ENCODE measurements at places on chromosomes 12 and 14.

DNA sequence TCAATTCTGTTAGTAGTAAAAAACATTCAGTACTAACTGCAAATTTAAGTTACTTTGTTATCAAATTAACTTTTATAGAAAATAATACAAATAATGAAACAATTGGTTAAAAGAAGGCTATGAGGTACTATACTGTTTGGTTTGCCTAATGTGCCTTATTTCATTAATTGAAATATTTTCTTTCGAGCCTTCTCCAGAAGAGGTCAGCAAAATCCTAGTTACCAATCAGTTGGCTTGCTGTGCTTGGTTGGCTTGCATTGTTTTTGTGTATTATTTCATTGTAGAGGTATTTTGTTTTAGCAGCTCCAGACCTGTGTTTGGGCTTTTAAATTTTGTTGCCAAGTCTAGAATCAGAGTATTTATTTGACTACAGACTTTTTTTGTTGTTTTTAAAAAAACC, 68.5 kb downstream of the AEBP2 start:
- no peak for DNase-seq

- no peak for DNase-seq
These were observed 276.2 kb upstream of the ATP2B1 start for GRCh38 chr12:89984846-89985245.

- DNase-seq = no peak
These were observed 175.2 kb downstream of the EPS8 start for GRCh38 chr12:15613981-15614380.

DNA sequence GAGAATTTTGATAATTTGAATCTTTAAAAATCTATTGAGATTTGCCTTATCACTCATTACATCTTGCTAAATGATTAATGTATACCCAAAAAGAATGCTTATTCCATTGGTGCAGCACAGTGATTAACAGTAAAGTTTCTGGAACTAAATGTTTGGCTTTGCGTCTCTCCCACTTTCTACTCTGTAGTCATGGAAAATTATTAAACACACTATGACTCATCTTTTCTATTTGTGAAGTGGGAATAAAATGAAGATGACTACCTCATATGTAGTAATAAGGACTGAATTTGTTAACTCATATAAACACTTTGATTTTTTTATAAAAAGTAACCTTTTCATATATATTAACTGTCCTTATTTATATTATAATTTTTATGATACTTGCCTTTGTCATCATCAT, 118.1 kb downstream of the RERGL start:
- no peak for DNase-seq

DNA sequence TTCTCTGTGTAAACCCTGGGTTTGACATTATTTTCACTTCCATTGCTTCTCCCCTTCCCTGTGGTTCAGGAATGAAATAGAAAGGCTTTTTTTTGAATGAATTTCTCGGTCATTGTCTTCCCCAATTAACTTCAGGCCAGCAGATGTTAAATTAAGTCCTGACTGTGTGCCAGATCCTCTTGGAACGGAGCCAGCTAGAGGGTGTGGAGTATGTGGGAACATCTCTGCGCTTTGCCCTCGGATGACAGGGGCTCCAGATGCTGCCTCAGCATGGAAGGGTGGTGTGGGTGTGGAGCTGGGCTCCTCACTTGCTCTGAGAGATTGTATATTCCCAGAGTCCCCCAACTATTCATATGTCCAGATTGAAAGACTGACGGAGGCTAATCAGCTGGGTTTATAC, 13.1 kb downstream of the KRT85 start:
- DNase-seq = no peak

DNA sequence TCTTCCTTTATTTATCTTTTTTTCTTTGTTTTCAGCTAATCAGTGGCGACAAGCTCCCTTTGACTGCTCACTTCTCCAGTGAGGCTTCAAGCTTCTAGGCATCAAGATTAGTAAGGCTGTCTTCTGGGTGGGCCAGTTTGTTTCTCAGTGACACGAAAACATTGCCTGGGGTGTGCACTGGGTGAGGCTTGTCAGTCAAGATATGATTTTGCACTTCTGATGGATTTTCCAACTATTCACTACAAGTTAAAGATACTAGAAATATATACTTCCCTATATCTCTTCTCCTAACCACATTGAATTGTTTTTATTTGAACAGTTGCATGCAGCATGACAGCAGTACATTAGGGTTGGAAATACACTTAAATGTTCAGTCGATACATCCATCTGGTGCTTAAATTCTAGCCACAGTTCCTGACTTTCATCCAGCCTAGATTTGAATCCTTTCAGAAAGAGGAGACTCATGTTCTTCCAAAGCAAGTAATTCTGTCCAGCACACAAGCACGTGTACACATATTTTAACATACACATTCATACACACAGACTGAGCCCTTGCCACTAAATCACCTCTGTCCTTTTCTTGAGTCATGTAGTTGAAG, 275.6 kb upstream of the NOVA1 start:
- no peak for DNase-seq

- DNase-seq = no peak
These were observed 19.8 kb downstream of the PLEK2 start for GRCh38 chr14:67392123-67392522.

GRCh38 chr12:11609045-11609444, 40.4 kb upstream of the ETV6 start:
- DNase-seq = no peak

- DNase-seq = no peak
These were observed 2.8 kb downstream of the PCBP2 start for GRCh38 chr12:53454707-53455106.

- DNase-seq = no peak
These were observed 216.5 kb downstream of the SLC38A4 start for GRCh38 chr12:46609273-46609623.

DNA sequence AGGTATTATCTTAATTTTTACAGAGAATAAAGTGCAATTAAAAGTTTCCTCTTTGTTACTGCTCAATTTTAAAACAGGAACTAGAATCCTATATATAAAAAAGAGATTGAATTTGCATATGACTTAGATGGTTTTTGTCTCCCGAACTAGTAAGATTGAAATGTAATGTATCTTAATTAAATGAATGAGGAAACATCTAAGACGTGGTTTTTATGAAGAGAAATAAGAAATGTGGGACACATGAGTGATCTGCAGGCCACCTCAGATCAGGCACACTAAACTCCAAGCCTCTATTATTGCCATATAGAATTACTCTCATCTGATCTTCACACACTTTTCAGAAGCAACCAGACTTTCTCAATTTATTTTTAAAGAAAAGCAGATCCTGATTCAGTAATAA, 158.6 kb downstream of the CPNE8 start:
- DNase-seq = no peak

- no peak for DNase-seq
These were observed 42.4 kb upstream of the CCDC175 start for GRCh38 chr14:59619061-59619460.

DNA sequence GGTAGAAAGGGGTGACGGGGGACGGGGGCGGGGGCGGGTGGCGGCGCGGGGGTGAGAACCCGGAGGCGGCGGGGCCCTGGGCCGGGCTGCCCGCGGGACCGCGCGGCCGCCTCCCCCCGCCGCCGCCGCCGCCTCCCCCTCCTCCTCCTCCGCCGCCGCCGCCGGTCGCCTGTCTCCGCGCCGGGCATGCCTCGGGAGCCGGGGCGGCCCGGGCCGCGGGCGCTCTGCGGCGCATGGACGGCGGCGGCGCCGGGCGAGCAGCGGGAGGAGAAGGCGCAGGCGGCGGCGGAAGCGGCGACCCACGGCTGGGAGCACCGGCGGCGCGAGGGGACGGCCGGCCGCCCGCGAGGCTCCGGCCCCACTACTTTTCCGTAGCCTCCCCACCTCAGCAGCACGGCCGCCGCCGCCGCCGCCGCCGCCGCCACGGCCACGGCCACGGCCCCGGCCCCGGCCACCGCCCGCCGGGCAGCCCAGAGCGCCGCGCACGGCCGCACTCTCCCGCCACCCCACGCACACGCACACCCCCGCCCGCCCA, at the start of gene NPAS3:
TSS of gene NPAS3 (plus strand) at position 161 of the 535 bp plus-strand sequence.
- DNase-seq = no peak

DNA sequence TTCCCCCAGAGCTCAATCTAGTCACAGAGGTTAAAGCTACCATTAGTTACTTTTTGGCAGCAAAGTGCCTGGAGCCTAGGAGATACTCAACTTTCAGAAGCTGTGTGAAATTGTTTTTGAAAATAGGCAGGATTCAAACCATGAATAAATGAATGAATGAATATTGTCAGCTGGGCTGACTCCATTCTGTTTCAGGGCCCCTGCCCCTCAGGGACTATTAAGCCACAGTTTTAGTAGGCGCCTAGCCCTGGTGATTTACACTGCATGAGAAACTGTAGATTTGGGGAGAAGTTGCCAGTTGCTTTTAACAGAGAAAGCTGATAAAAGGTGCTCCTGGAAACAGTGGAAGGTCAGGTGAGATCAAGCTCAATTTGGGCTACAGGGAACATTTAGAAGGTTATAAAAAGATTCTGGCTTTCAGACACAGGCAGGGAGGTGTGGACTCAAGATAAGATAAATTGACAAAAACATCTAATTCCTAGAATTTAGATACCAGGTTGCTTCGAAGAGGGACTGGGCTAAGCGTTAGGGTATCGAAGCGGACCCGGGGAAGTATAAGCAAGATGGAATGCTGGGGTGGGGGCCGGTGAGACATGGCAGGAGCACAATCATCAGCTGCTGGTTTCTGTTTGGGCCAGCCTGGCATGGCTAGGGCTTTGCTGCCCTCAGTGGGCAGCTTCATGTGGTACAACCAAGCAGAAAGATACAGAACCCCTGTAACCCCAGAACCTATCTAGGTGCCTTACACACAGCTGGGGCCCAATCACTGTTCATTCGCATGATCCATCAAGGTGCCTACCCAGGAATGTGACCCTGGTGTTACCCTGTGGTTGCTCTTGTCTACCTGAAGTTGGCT, 14.9 kb upstream of the CELA1 start:
- DNase-seq = no peak

GRCh38 chr14:35366056-35366451, 38.5 kb downstream of the NFKBIA start:
- no peak for DNase-seq

DNA sequence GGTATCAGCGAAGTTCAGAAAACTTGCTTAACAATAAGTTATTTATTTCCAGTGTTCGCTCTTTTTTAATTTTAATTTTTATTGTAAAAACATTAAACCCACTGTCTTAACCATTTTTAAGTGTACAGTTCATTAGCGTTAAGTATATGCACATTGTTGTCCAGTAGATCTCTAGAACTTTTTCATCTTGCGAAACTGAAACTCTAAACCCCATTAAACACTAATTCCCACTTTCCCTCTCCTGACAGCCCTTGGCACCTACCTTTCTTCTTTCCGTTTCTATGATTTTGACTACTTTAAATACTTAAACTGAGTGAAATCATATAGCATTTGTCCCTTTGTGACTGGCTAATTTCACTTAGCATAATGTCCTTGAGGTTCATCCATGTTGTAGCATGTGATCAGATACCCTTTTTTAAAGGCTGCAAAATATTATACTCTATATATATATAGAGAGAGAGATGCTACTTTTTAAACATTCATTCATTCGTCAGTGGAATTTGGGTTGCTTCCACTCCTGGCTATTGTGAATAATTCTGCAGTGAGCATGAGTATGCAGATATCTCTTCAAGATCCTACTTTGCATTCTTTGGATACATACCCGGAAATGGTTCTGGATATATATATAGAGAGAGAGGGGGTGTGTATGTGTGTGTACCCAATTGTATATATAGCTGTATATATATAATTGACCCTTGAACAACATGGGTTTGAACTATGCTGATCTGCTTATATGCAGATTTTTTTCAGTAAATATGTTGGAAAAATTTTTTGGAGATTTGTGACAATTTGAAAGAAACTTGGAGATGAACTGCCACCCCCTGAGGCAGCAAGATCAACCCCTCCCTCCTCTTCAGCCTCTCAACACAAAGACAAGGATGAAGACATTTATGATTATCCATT, 74.7 kb upstream of the EVL start:
- no peak for DNase-seq

- no peak for DNase-seq
These were observed 52.1 kb downstream of the PTPN21 start for GRCh38 chr14:88502740-88503139.

DNA sequence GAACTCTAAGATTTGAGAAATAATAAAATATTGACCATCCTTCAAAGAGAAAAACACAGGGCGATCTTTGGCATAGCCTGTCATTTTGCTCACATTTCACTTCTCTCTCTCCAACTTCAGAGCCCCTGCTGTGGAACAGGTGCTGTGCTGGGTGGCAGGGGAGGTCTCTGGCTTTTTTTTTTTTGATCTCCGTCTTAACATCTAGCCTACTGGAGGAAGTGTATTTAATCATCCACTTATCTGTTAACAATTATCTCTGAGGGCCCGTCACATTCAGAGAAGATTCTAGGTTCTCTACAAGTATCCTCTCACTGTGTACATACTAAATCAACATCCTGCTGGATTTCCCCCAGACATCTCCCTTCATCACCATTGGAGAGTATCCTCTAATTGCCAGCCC, 34.1 kb downstream of the CHST11 start:
- no peak for DNase-seq

- no peak for DNase-seq
These were observed 266.9 kb downstream of the PPFIA2 start for GRCh38 chr12:81492131-81492720.

DNA sequence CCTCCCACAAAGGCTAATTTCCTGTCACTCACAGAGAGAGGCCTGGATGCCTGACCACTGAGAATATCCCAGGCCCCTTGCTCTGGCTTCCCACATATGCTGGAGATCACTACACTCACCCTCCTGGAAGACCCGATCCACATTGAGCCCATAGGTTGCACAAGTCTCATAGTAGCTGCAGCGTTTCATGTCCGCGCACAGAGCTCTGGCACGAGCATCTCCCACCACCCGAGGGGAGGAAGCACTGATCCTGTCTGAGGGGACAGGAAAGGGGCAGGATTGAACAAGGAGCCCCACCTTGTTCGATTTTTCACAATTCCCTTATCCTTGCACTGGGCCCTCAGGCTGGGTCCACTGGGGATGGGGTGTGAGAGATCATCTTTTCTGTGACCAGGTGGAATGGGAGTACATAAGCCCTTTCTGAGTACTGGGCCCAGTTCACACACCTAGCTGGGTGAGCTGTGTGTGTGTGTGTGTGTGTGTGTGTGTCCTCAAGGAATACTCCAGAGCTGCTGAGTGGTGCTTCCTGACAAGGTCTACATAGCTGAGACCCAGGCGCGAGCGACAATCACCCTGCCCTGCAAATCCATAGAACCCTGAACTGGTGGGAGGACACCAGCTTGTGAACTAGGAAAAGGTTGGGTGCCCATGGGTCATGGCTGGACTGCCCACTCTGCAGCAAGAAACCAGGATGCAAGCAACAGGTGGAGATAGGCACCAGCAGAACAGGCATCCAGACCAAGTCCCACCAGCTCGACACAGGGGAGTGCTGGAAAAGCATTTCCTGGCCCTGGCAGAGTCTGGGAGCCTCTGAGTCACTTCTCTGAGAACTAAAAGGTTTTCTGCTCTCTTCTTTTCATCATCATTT, 5.6 kb downstream of the AGAP2 start:
- DNase-seq = no peak

Data from stimulated activated CD8-positive, alpha-beta memory T cell treated with anti-CD3 and anti-CD28 coated beads, Interleukin-15, amount 100 ng/mL, for 4 hours (primary cell).